Tongue (tissue), 3 donors: ENCODE measurements at places on chromosomes 12 and 14. TPM values are rescaled to one million over a fixed set of nuclear protein-coding genes. Genes with fewer than 3 reads are reported as not detected.

Gene CPNE6
- total RNA-seq, result not detected

Gene ANO2
- total RNA-seq, result 4.8 TPM

Gene EIF2S3B
- 1.2 TPM for total RNA-seq

Gene ZDHHC22
- 0.41 TPM for total RNA-seq

Gene ADAM20
- 5.0 TPM for total RNA-seq

Gene CSRP2
- 45.2 TPM for total RNA-seq

Gene SPX
- 19.8 TPM for total RNA-seq

Gene RNASE7
- total RNA-seq, result 1.2 TPM

Gene CCDC196
- total RNA-seq, result not detected

Gene POTEM
- not detected for total RNA-seq

Gene ALDH2
- 23.9 TPM for total RNA-seq

Gene LUM
- total RNA-seq, result 449 TPM

Gene TESPA1
- total RNA-seq, result 0.92 TPM

Gene RNF212B
- total RNA-seq, result not detected

Gene ACVRL1
- total RNA-seq, result 82.7 TPM

Gene TPH2
- 0.10 TPM for total RNA-seq

Gene ATP2A2
- total RNA-seq, result 530 TPM

Gene C12orf75
- total RNA-seq, result 10.7 TPM

Gene KRT72
- 0.21 TPM for total RNA-seq

Gene DPF3
- total RNA-seq, result 20.6 TPM

Gene NKX2-1
- total RNA-seq, result not detected

Gene HOTAIR
- not detected for total RNA-seq

Gene REM2
- total RNA-seq, result 0.72 TPM

Gene CLEC2B
- 25.2 TPM for total RNA-seq

Gene SMOC1
- 4.0 TPM for total RNA-seq

Gene PLEKHH1
- 4.3 TPM for total RNA-seq

Gene NXPH4
- 1.3 TPM for total RNA-seq

Gene CCDC92
- 5.5 TPM for total RNA-seq

Gene YAF2
- total RNA-seq, result 19.6 TPM

Gene KRT84
- total RNA-seq, result not detected

Gene RIPK3
- total RNA-seq, result 5.5 TPM

Gene SLC17A8
- 3.2 TPM for total RNA-seq

Gene TBX3
- 55.1 TPM for total RNA-seq

Gene TM9SF1
- total RNA-seq, result 52.9 TPM
